Stimulated activated CD4-positive, alpha-beta T cell treated with anti-CD3 and anti-CD28 coated beads, Interleukin-15, amount 100 ng/mL, for 1 hour (primary cell): ENCODE measurements at places on chromosomes 1 and 21.

DNA sequence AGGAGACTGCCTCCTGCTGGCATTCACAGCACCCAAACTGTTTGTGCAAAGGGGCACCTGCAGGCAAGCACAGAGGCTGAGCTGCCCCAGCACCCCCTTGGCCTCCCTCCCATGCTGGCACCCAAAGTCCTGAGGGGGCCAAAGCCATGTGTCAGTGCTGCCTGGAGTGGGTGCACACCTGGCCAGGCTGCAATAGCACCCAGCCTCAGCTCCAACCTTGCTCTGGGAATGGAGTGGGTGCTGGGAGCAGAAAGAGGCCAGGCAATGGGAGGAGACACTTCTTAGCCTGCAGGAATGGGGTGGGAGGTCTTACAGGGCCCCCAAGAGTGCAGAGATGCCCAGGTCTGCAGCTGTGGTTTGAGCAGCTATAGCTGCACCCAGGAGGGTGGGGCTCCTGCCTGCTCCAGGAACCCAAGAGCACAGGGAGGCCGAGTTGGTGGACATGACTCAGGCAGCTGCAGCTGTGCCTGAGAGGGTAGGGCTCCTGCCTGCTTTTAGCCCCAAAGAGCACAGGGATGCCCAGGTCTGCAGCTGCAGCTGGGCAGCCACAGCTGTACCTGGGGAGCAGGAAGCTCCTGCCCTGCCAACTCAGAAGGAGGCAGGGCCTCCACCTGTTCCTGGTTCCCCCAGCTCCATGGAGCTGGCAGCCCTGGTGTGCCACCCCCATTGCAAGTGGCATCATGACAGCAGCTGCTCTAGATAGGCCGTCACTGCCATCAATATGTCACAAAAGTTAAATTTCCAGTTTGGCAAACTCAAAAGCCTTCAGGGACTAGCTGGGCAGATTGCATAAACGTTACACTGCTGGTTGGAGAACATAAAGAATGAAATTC lies 5.3 kb upstream of the CHD1L start:
- no peak for DNase-seq

DNA sequence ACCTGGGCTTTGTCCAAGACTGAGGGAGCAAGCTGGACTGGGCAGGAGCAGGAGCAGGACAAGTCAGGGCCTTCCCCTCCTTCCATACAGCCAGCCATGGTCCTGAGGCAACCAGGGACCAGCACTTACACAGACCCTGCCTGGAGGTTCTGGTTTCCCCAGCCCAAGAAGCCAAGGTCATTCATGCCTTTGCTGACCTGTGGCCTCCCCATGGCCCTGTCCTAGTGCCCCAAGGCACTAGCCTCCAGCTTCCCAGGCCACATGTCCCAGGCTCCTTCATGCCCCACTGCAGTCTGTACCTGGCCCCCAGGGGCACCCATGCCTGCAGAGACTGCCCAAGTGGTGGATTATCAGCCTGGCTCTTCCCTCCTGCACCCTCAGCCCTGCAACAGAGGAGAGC lies 243.9 kb downstream of the TOMM20 start:
- no peak for DNase-seq

DNA sequence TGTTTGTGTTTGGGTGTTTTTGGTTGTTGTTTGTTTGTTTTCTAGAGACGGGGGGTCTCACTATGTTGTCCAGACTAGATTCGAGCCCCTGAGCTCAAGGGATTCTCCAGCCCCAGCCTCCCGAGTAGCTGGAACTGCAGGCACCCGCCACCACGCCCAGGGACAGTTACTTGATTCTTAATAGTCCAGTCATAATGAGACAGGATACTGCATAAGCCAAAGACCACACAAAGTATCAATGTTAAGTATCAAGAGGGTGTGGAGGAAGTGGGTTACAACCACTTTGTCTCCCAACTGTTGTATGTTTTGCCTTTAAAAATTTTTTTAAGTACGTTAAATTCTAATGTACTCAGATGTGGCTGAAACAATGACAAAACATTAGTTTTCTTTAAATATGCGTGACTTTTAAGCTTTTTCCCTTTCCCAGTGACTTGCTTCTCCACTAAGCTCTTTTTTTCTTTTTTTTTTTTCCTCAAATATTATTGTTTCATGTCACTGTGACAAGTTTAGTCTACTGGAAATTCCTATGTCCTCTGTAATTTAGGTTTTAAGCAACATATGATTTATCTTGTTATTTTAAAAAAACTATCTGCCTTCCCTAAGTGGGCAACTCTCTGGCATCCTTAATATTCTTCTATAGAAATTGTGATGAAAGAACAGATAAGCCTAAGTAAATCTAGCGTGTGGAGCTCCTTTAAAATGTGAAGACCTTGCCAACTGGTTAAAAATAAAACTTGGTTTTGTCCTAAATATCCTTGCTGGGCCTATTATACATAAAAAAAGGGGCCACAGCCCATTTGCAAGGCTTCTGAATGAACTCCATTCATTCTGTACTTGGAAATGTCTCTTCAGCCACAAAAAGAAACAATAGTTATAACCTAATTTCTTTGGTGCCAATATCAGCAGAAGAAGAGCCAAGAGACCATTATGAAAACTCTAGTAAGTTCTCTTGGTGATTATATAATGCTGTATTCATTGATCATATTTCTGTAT lies 56.2 kb upstream of the DPH5 start:
- DNase-seq, result no peak

DNA sequence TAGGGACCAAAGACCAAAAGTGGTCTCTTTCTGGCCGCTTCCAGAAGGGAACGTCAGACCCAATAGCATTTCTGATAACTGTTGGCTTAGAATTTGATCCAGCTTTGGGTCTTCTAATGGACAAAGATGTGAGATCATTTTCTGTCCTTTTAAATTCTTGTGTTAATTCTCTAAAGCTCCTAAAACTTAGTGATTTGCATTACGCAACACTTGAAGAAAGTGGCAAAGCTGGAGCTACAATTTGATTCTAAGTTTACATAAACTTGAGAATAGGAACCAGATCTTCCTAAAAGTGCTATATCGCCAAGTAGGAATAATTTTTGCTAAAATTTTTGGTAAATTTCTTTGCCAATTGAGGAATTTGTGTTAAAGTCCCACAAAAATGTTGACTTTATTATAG lies 21.6 kb upstream of the PLA2G4A start:
- no peak for DNase-seq

DNA sequence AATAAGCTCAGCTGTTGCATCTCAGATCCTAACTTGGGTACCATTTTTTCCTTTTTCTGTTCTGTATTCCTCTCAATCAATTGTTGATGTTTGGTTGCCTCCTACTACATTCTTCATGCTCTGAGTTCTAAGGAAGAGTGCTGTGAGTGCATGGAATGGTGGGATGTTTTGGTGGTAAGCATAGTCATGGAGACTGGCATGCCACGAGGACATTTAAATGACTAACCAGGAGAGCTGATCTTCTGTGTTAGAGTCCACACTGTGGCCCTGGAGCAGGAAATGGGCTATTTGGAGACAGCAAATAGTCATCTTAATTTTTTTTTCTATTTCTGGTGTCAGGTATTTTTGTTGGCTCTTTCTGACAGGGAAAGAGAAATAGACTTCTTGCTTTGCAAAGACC lies 69.5 kb upstream of the HSD17B7 start:
- DNase-seq, result no peak

GRCh38 chr1:68366572-68366971 lies 83.2 kb downstream of the RPE65 start:
- DNase-seq, result no peak
